Left cardiac atrium (tissue), 4 donors: ENCODE measurements at places on chromosomes 7 and 10. TPM values are rescaled to one million over a fixed set of nuclear protein-coding genes. Genes with fewer than 3 reads are reported as not detected.

GRCh38 chr10:120103738-120104560 lies 211.4 kb downstream of the SEC23IP start:
- no peak for DNase-seq

DNA sequence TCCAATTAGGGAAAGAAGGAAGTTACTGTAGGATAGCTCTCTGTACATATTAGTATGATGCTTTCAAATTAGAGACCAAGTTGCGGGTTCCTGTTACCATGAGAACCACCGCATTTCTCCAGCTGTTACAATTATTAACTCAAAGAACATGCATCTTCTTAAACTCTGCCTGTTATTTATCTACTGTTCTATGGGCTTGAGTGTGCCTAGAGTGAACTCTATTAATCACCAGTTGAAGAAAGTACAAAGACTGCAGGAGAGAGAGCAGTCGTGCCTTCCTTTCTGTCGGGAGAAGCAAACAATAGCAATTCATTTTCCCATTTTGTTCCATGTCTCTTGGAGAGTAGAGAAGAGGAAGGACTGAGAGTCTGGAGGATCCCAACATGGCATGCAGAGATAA lies 1071.2 kb downstream of the TYW1 start:
- DNase-seq = no peak

DNA sequence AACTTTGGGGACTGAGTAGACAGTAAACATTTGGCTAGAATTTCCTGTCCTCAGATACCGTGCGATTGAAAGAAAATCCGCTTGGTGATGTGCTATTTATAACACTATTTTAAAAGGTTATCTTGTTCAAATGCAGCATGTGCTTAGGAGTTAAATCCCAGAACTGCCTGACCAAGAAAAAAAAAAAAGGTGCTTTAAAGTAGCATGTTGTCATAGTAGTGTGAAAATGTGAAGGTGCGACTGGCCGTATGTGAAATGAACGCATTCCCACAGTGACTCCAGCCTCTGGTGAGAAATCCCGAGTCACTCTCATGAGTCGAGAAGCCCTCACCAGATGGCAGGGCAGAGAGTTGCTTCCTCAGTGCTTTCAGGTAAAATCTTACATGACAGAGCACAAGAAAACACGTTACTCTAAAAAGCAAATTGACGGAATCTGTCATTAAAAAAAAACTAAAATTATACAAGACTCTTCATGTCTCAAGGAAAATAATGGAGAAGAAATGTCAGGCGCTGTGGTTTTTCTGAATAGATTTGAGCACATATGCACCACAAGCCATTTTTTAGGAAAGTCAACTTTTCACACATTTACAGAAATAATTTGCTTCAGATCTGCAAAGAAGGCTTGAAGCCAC lies 18.4 kb upstream of the KLF6 start:
- no peak for DNase-seq

DNA sequence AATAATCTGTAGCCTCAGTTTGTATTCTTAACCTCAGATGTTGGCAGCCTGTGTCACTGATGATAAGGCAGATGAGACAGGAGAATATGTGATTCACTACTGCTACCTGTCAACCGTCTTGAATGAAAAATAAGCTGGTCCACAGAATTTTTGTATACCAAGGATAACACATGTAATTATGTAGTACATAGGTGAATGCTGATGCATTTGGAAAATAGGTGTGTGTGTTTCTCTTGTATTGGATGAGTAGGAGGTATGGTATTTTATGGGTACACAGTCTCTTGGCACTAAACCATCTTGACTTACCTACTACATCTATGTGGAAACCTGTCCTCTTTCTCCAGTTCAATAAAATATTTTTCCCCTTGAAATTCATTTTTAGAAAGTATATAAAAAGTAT lies 20.7 kb upstream of the ZRANB1 start:
- DNase-seq = no peak

DNA sequence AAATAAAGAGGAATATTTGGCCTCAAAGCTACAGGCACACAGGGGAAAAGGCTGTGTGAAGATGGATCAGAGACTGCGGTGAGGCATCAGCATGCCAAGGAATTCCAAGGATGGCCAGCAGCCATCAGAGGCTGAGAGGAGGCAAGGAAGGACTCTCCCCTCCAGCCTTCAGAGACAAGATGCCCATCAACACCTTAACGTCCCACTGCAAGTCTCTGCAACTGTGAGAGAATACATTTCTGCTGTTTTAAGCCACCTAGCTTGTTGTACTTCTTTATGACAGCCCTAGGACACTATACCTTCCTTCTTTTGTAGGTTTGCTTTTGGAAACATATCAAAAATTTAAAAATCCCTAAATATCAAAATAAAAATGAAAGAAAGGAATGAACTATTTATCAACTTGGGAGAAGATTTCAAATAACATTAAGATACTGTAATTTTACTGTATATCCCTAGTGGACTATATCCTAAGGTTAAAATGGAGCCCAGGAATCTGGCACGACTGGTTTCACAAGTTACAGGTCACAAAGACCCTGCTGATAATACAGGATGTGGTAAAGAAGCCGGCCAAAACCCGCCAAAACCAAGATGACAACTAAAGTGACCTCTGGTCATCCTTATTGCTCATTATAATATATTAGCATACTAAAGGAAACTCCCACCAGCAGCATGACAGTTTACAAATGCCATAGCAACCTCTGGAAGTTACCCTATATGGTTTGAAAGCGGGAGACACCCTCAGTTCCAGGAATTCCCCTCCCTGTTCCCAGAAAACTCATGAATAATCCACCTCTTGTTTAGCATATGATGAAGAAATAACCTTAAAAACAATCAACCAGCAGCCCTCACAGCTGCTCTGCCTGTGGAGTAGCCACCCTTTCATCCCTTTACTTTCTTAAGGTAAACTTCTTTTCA lies 185.2 kb downstream of the AVL9 start:
- no peak for DNase-seq

The BMPER gene
- 6.2 TPM for total RNA-seq

GRCh38 chr10:60413306-60414012 lies 23.8 kb upstream of the ANK3 start:
- no peak for DNase-seq

DNA sequence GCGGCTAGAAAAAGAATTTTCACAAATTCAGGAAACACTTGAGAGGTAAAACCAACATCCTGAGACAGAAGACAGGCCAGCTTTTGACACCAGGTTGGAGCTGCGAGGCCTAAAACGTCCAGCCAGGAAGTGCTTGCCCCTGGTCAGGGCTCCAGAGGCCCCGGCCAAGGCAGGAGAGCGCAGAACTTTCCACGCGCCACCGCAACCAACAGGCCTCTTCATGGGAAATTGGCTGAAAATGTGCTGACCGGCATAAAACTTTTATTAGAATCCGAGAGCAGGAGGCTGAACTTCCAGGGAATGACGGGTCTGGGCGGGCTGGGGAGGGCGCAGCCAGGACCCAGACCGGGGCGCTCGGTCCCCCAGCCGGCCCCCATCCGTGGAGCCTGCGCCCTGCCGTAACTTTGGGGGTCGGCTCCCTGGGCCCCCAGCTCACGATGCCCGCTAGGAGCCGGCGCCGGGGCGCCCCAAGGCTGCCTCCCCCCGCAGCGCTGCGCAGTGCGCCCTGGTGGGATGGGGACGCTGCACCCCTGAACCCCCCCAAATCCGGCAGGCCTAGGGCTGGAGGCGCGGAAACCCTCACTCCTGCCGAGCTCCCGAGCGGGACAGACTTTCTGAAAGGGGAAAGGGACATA lies 414.0 kb upstream of the MKI67 start:
- DNase-seq = no peak

GRCh38 chr10:21292763-21293517 lies 232.5 kb downstream of the SKIDA1 start:
- DNase-seq = peak; percentile 76

DNA sequence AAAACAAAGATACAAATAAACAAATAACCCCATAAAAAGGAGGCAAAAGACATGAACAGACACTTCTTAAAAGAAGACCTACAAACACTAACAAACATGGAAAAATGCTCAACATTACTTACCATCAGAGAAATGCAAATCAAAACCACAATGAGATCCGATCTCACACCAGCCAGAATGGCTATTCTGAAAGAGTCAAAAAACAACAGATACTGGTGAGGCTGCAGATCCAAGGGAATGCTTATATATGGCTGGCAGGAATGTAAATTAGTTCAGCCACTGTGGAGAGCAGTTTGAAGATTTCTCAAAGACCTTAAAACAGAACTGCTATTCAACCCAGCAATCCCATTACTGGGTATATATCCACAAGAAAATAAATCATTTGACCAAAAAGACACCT lies 80.4 kb upstream of the NRP1 start:
- no peak for DNase-seq

The PITRM1 gene
- total RNA-seq = 71.6 TPM

- no peak for DNase-seq
Observed at GRCh38 chr10:69684981-69685353, 54.9 kb downstream of the FAM241B start.

DNA sequence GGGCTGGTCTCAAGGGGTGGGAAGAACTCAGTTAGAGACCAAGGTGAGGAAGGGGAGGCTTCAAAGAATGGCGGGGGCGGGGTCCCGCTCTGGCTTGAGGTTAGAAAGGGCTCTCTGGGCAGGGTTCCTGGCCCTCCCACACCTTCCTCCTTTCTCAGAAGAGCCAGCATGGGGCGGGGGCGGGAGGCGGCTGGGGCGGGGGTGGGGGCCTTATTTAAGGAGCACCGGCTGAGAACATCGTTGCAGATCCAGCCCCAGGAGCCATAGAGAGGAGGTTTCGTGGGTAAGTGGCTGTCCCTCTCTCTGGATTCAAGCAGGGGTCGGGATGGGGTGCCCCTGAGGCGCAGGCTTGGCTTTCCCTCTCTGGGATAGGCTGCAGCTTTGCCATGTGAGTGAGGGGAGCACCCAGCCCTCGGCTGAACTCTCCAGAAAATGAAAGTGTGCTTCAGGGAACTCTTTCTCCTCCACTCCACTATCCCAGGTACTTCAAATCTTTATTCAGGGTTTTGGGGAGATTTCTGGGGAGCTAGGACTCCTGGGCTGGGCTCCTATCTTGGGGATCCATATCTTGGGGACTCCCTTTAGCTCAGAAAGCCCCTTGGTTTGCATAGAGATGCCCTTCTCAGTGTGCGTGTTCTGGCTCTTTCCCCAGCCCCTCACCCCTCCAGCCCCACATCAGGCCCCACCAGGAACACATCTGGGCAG lies 3.3 kb upstream of the CUEDC2 start:
- DNase-seq = peak; percentile 53

- no peak for DNase-seq
Observed at GRCh38 chr10:107417446-107417845, 252.9 kb upstream of the SORCS1 start.

DNA sequence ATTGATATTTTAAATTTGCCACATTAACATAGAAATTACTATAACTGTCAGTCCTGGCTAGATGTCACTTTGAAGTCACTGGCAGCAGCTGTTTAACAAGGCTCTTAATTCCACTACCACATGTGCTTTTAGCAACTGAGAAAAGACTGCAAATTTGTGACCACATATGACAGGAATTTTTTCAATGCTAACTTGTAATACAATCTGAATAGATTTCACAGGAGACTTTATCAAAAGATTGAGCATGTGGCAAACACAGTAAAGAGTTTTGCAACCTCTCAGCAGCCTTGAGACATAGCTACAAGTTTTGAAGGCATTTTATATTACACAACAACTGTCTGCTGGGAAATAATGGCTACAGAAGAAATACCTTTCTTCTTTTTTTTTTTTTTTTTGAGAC lies 73.0 kb downstream of the MICU1 start:
- no peak for DNase-seq

The PRPF18 gene
- 15.2 TPM for total RNA-seq

DNA sequence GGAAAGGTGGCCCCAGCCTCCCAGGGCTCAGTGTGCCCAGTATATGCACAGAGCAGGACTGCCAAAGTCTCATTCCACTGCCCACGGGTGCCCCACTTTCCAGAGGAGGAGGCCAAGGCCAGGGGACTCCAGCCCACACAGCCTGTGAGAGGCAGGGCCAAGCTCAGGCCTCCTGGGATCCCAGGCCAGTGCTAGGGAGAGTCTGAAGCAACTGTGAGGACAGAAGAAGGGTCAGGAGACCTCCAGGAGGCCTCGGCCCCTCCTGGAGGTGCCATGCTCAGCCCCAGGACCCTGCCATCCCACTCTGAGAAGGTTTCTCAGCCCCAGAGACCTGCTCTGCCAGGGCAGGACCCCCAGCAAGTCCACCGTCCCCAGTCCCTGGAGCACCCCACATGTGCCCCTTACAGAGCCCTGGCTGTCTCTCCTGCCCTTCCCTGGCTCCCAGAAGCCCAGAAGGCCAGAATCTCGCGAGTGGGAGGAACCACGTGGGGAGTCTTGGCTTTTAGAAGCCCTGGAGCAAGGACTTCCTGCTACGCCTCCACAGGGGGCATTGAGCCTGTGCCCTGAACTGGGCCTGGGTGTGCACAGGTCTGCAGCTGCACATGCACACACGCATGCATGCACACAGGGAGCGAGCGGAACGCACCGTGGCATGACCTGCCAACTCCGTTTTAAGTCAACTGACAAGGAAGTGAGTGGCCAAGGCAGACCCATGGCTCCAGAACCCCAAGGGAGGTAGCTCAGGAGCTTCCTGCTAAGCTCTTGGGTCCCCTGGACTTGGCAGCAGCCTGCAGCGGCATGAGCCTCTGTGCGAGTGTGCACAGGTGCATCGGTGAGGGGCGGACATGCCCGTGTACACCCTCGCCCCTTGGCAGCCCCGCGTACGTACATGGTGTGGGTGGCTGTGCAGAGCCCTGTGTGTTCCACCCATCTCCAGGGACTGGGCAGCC lies 33.6 kb downstream of the ZCCHC24 start:
- peak; percentile 22 for DNase-seq

DNA sequence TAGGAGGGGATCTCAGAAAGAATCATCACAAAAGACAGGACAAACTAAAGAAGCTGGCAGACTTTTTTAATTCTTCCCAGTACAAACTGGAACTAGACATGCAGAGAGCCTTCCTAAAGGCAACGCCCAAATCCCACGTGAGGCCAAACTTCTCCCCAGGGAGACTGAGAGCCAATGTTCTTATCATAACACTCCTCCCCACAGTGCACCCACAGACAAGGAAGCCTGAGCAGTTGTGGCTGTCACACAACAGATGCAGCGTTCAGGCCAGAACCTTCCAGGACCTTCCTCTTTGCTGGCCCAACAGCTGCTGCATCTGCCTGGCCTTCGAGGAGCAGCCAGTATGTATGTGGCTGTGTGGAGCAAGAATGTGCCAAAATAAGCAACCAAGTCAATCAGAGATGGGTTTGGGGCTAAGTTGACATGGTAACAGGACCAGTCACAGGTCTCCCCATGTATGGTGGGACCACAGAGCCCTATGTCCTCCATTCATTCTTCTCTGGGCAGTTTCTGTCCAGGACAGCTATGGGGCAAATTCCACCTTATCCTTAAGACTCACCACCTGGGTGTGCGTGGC lies 34.9 kb downstream of the SRPK2 start:
- DNase-seq = peak; percentile 48

GRCh38 chr10:48554246-48554645 lies 50.6 kb downstream of the ARHGAP22 start:
- no peak for DNase-seq

DNA sequence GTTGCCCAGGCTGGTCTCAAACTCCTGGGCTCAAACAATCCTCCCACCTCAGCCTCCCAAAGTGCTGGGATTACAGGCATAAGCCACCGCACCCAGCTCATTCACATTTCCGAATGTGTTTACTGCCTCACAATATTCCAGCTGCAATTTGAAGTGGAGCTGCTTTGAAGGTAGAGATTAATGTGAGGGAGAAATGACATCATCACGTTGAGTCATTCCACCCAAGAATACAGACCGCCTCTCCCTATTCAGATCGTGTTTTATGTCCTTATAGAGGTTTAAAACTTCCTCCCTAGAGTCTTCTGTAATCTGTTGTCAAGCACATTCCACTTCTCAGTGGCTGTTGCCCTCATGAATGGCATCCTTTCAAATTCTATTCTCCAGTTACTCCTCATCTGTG lies 100.4 kb upstream of the PDGFA start:
- no peak for DNase-seq

The LFNG gene
- 9.2 TPM for total RNA-seq

- no peak for DNase-seq
Observed at GRCh38 chr7:123789817-123790216, 41.0 kb upstream of the WASL start.
